ENCODE measurements at places on chromosomes 7 and 10.

- DNase-seq, result no peak
Measured at GRCh38 chr10:62912086-62912485, 95.9 kb upstream of the EGR2 start.

DNA sequence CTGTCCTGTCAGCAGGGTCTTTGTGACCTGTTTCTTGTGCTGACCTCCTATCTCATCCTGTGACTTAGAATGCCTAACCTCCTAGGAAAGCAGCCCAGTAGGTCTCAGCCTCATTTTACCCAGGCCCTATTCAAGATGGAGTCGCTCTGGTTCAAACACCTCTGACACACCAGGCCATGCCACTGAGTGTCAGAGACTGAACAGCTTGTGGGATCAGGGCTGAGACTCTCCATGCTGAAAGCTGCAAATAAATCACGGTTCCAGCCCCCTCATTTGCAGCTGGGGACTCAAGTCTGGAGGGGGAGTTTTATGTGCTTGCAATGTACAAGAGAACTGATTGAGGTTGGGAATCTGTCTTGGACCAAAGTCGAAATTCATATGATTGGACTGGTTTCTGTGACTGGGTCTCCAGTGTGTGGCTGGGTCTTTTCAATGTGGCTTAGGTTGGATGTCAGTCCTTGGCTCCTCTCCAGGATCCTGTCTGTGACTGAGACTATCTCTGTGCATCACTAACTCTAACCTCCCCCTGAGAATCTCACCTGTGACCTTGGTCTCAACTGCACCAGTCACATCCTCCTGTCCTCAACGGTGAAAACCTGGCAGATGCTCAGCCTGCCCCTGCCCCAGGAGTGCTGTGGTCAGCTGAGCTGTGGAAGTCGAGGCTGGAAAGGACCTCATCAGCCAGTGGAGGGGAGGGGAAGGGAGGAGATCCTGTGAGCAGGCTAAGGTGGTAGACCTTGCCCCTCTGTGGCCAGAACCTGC, 11.7 kb downstream of the PRF1 start:
- DNase-seq, result no peak

DNA sequence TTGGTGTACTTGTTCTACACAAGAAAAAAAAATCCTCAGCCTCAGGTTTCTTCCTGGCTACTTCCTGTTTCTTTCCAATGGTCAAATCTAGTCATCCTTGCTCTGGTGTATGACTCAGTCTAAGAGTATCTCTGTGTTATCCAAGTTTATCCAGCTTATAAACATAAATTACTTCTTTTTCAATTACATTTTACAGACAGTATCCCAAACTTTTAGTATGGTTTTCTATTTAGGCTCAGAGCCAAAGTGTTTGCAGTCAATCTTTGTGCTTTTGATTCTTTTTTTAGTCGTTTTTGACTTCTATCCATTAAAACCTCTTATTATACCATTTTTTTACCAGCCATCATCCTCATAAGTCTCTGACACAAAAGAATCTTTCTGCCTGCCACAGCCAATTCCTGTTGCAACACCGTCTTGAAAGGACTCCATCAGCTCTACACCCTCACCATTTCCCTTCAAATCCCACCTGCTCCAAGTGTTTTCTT, 294.6 kb downstream of the PTEN start:
- peak; percentile 93 for DNase-seq

DNA sequence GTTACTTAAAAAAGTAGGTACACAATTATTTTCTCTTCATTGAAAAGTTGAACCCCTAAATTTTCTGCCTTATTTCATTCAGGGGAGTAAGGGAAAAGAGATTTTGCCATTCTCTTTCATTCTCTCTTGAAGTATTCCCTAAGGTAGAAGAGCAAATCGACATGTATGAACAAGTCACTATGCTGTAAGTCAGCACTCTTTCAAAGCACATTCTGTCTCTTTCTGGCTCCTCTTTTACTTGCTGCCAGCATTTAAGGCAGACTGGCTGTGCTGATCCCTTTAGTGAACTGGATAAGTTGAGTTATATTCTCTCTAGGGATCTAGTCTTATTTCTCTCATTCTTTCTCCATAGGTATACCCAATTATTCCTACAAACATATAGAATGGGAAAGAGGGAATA, 222.3 kb upstream of the ZWINT start:
- no peak for DNase-seq

- no peak for DNase-seq
Measured at GRCh38 chr7:151457534-151457933, 17.6 kb upstream of the CRYGN start.

DNA sequence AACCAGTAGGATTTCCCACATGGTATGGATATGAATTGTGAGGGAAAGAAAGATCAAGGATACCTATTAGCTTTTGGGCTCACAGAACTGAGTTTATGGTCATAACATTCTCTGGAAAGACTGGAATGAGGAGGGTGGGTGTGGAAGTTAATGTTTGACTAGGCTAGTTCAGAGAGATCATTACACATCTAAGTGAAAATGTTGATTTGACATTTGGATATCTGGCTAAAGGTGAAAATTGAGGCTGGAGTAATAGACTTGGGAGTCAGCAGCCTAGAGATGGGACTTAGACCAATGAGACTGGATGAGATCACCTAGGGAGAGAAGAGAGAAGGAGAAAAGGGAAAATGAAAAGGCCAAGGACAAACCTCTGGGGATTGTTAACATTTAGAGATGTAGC, 437.3 kb downstream of the CCSER2 start:
- no peak for DNase-seq

DNA sequence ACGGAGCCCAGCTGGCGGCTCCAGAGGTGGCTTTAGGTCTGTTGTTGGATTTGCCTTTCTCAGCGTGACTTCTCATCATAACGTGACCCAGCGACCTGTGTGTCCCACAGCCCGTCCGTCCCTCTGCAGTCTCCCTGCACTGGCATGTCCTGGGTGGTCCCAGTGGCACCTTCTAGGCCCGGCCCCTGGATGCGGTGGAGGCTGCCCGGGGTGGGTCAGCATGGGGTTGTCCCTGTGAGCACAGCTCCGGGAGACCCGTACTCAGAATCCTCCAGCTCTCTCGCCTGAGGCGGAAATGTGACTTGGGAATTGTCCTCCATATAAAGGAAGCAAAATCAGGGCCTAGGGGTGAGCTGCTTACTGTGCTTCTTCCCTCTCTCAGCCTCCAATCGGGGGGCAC, 25.6 kb upstream of the AP5Z1 start:
- no peak for DNase-seq

GRCh38 chr10:43809211-43809930, 160.7 kb upstream of the ZNF32 start:
- peak; percentile 96 for DNase-seq

DNA sequence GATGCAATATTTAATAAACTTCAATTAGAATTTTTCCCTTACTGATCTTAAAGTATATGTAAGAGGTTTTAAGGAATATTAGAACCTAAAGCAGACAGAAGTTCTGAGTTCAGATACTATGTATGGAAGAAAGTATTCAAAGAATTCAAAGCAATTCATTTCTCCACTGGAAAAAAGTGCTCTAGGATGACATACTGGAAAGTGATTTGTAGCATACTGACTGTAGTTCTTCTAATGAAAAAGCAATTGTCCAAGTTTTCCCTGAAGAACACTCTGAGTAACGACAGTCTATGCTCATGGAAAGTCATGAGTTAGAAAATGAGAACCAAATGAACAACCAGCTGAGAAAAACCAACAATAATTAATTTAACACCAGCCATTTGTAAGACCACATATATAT, 180.8 kb upstream of the SLC26A5 start:
- DNase-seq, result peak; percentile 63

GRCh38 chr10:42836771-42837468, 54.3 kb downstream of the BMS1 start:
- peak; percentile 25 for DNase-seq

- no peak for DNase-seq
Measured at GRCh38 chr7:77223261-77223660, 23.6 kb upstream of the FGL2 start.

- DNase-seq, result no peak
Measured at GRCh38 chr7:36057323-36057722, 95.7 kb upstream of the EEPD1 start.

DNA sequence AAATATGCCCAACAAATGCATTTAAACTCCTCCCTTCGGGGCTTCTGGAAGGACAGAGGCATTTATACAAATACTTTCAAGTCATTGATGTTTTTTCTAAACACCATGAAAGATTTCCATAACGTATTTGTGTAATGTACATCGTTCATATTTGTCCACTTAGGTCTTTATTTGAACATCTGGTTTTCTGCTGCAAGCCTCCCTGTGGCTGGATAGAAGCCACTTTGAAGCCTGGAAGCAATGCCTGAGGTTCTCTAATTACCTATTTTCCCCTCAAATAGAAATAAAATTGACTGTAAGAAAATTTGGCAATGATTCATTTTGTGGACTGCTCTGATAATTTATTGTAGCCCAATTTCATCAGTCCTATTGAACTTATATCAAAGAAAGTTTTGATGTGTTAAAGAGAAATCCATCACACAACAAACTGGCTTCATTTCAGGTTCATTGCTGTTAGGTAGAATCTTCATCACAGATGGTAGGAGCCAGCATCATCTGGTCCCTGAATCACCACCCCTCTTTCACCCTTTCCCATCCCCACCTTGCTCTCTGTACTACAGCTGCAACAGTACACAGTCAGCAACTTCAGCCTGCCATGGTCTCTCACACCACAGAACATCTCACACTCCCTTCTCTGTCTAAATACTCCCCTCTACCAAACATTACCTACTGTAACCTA, 186.0 kb upstream of the MGMT start:
- no peak for DNase-seq

- DNase-seq, result no peak
Measured at GRCh38 chr7:3089493-3089892, 45.8 kb upstream of the CARD11 start.

GRCh38 chr7:23072922-23073321, 32.7 kb upstream of the KLHL7 start:
- DNase-seq, result no peak

- no peak for DNase-seq
Measured at GRCh38 chr7:1505731-1506550, 1.8 kb upstream of the INTS1 start.

GRCh38 chr7:22338877-22339276, 18.1 kb downstream of the RAPGEF5 start:
- no peak for DNase-seq

- peak; percentile 88 for DNase-seq
Measured at GRCh38 chr10:126500866-126501265, 112.6 kb upstream of the ADAM12 start.

GRCh38 chr7:86282014-86282682, 361.6 kb upstream of the GRM3 start:
- no peak for DNase-seq

GRCh38 chr7:2042650-2043049, 190.1 kb downstream of the MAD1L1 start:
- no peak for DNase-seq

DNA sequence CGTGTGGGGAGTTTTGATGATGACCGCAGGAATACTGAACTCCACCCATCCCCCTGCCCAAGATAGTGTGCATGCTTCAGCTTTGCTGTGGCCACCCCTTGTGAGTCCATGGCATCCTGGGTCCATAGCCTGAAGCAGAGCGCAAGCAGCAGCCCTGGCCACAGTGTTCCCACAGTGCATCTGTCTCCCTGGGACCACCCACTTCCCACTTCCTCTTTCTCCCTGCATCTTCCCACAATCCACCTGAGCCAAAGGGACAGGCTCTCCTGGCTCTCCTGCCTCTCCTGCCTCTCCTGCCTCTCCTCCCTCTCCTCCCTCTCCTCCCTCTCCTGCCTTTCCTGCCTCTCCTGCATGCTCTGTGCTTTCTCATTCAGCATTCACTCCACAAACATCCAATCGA, 150.7 kb downstream of the PAXIP1 start:
- no peak for DNase-seq

- DNase-seq, result peak; percentile 14
Measured at GRCh38 chr10:50216894-50217293, 34.4 kb downstream of the ASAH2 start.

- DNase-seq, result no peak
Measured at GRCh38 chr7:4758111-4758510, 17.3 kb upstream of the AP5Z1 start.

GRCh38 chr7:73359306-73359705, 31.3 kb downstream of the FKBP6 start:
- no peak for DNase-seq

DNA sequence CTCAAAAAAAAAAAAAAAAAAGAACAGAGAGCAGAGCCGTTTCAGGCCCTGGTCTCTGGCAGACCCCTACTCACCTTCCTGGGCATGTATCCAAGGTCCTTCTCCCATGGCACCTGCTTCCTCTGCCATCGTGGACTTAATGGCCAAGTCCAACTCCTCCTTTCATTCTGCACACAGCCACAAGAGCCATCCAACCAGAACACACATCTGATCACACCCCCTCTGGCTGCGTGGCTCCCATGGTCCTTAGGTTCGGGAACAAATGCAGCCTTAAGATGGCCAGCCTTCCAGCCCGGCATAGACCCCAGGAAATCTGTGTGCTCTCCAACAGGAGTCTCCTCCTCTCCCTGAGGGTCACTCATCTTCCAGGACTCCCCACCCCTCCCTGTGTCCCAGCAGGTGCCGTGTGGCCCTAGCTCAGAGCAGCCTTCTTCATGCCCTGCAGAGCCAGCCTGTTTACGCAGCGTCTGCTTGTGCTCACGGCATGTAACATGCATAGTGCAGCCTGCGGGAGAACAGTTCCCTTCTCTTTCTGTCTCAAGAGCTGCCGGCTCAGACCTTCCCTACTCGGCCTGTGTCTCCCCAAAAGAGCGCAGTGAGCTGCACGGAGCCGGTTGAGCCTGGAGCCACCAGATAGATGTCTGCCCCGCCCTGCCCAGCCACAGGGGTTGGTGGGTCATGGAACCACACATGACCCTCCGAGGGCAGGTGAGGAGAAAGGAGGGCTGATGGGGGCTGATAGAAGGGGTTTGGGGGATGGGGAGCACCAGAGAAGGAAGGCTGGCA, 157.3 kb downstream of the NRF1 start:
- no peak for DNase-seq

- no peak for DNase-seq
Measured at GRCh38 chr7:14218338-14218737, 228.9 kb upstream of the ETV1 start.

GRCh38 chr7:45073786-45074527, 14.8 kb downstream of the NACAD start:
- DNase-seq, result no peak

- no peak for DNase-seq
Measured at GRCh38 chr7:3896169-3896765, 595.2 kb downstream of the SDK1 start.
